ENCODE measurements at places on chromosomes 7 and 10.
A peak's percentile ranks its signal among the peaks of the same experiment; 100 is the strongest.

- DNase-seq = no peak
Observed at GRCh38 chr10:129058664-129059155, 408.3 kb upstream of the MGMT start.

GRCh38 chr10:57844387-57844998 is 423.2 kb downstream of the IPMK start:
- DNase-seq = no peak

DNA sequence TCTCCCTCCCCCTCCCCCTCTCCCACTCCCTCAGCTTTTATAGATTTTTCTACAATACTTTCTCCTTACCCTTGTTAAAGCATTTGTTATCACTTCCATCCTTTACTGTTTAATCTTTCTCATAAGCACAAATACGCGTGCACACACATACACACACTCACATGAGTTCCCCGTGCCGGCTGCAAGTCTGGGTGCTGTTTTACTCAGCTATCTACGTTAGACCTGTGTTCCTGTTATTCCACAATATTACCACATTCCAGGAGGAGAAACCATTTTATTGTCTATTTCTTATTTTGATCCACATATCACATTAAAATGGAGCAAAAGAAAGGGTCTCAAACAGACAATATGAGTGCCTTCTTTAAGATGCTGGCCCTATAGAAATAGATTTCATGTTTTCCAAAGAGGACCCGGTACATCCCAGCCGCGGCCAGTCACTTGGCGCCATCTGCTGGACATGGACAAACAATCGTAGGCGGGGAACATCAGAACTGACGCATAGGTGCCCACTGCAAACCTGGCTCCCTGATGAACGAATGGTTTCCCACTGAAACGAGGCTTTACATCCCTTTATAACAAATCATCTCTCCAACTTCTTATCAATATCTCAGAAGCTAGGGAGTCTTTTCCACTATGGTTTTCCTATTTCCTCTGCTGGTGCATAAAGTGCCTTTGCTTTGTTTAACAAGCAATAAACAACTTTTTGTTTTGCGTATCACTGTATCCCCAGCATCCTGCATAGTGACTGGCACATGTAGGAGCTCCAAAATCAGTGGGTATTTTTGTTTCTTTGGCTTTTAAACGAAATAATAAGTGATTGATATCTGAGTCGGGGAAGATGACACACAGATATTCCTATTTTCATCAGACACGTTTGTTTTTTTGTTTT is 25.2 kb upstream of the OPTN start:
- peak; percentile 15 for DNase-seq

- DNase-seq = no peak
Observed at GRCh38 chr10:96585736-96586418, 935 bp downstream of the TM9SF3 start.

DNA sequence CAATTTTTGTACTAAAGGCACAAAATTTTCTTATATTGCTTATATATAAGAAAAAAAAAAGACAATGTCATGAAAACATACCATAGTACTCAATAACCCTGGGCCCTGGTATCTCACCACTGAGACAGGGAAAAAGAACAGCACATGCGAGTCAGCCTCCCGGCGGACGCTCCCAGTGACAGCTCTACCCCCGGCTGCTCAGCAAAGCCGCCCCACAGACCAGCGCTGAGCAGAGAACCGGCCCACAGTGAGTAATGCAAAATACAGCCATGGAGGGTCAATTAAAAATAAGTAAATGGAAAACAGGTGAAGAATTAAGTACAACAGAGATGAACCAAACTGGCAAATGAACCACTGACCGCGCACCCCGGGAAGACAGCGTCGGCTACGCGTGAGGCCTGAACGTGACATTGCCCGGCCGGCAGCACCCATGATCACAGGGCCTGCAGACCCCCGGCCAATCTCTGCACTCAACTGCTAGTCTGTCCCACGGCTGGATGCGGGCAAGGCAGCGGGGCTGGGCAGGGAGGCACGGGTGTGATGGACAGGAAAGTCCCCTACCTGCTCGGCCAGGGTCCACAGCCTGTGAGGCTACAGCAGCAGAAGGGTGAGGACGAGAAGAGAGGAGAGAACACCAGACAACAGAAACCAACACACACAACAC is 175.9 kb downstream of the ZMYND11 start:
- DNase-seq = no peak

DNA sequence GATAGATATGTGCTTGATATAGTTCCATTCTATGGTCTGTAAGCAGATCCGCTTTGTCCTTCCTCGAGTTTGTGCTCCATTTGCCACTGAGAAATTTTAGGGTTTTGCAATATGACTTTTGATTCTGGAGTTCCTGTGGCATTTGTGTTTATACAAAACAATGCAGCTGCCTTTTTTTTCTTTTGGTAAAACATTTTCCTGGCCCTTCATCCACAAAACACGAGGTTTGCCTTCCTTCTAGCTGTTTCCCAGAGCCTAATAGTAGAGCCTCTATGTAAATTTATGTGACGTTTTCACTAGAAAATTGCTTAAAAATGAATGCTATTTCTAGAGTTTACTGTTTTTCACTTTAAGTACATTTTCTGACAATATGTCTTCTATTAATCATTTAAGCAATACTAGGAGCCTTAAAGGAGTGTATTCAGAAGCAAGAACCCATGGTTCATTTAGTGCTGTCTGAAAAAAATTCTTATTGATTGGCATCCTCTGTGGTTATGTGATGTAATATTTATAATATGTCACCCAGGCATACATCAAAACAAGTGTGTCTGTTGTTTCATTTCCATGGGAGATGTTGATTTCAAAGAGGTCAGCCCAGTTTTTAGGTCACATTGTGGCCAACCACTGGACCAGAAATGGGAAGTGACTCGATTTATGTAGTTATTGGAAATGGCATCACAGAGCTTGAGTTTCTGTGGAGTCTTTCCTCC is 618.3 kb downstream of the LRMDA start:
- DNase-seq = peak; percentile 61

DNA sequence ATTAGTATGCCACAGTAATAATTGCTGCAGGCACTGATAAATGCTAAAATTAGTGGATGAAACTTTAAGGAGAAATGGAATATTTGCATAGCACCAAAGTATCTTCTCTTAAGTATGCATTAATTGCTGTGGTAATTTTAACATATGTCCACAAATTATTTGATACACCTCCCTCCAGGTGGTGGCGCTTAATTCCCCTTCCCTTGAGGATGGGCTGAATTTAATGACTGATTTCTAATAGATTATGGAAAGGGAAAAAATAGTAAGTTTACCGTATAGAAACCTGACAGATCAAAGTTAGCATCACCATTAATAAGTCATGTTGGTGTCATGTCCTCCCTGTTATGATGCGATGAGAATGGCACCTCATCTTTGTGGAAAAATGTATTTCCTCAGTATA is 519.2 kb downstream of the TFEC start:
- no peak for DNase-seq
